ENCODE measurements at places on chromosomes 5 and 9. TPM values are rescaled to one million over a fixed set of nuclear protein-coding genes. Genes with fewer than 3 reads are reported as not detected.

GRCh38 chr5:140632366-140633020 lies 482 bp downstream of the CD14 start:
- DNase-seq: no peak

Gene NUDT12
- 13.7 TPM for polyA plus RNA-seq

Gene TRIM7
- polyA plus RNA-seq: 21.6 TPM

Gene TMEM252
- 1.0 TPM for polyA plus RNA-seq

Gene FOXD1
- polyA plus RNA-seq: 0.76 TPM
